ENCODE measurements at places on chromosomes 3 and 15.

DNA sequence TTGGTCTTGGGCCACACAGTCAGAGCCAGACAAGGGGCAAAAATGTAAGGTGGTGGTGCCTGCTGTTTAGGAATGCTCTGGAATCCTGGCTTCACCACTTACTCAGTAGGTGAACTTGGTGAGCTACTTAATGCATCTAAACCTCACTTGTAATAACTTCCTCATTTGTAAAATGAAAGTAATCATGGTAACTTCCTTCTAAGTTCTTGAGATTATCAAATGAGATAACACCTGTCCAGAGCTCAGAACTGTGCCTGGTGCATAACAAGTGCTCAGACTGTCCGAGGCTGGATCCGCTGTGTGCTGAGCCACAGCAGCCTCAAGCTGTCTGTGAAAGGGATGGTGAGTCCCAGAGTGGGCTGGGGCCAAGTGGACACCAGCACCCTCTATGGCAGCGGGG, 62.8 kb upstream of the KY start:
- DNase-seq: no peak

- no peak for DNase-seq
Measured at GRCh38 chr3:83122774-83123350, 1361.4 kb upstream of the GBE1 start.

GRCh38 chr3:136075218-136075808, 109.8 kb downstream of the PPP2R3A start:
- DNase-seq: peak; percentile 43

- DNase-seq: no peak
Measured at GRCh38 chr3:112779558-112780480, 66.8 kb downstream of the CD200R1L start.

- no peak for DNase-seq
Measured at GRCh38 chr3:64251019-64251418, 25.8 kb upstream of the PRICKLE2 start.

DNA sequence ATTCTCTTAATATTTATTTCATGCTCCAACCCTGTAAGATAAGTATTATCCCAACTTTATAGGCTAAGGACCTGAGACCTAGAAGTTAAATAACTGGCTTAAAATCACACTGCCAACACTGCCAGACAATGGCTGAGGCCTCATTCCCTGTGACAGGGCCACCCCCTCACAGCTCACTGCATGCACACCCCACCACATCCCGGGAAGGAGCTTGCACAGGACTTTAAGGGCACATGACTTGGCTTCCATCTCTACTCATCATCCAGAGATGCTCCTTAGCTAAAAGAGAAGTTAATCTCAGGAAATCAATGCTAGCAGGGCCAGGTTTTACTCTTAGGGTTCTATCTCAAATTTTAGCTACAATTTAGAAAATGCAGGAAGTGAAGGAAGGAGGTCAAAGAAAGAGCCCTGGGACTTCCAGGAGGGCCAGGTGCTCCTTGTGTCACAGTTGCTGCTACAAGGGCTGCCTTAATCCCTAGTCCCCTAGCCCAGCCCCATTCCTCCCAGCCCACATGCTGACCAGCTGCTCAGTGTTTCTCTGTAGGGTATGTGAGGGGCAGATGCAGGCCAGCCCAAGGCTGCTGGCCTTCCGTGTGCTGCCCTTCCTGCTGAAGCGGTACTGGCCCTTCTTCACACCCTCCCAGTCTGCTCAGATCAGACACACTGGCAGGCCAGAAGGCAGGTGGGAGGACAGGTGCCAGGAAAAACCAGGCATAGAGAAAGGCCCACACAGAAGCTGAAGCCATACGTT, 53.5 kb downstream of the WWTR1 start:
- no peak for DNase-seq

DNA sequence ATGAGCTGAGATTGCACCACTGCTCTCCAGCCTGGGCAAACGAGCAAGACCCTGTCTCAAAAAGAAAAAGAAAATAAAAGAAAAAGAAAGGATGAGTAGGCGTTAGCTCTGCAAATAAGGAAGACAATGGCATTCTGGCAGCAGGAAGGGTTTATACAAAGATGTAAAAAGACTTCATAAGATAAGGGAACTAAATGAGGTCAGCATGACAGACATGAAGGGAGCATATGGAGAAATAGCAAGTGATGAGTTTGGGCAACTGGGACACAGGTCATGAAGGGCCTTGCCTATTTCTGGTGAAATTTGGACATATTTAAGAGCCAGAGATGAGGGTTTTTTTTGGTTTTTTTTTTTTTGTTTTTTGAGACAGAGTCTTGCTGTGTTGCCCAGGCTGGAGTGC, 24.5 kb downstream of the TMEM266 start:
- no peak for DNase-seq
